HFFc6 (cell line): ENCODE measurements at places on chromosomes 3 and 15.

DNA sequence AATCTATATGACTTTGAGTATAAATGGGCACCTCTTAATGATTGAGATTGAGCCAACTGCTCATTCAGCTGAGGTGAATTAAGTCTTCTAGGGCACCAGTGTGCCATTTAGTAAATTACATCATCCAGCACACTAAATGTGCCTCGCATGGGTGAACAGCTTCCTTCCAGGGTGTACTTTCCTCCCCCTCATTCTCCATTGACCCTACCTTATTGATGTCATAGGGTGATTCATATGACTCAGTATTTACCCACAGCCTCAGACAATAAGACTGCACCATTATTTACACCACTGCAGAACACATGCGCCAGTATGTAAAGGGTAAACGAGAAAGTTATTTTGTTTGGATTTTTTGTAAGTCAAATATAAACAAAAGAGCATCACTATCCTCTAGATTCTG lies 185.2 kb upstream of the ARL6 start:
- no peak for DNase-seq

DNA sequence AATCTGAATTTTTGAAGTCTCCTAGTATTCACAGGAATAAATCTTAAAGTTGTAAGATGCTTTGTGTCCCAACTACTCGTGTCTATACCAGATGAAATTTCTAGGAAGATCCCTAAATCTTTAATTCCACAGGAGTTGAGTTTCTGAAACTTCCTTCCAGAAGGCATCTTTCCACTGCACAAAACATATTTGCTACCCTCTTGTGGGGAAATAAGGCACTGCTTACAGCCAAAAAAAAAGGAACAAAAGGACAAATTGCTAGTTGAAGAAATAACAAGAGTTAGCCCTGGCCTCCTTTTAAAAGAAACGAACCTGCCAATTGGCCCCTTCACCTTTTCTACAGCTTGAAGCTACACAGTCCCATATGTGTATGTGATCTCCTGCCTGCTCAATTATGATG lies 54.0 kb downstream of the TAFA4 start:
- peak; percentile 11 for DNase-seq

DNA sequence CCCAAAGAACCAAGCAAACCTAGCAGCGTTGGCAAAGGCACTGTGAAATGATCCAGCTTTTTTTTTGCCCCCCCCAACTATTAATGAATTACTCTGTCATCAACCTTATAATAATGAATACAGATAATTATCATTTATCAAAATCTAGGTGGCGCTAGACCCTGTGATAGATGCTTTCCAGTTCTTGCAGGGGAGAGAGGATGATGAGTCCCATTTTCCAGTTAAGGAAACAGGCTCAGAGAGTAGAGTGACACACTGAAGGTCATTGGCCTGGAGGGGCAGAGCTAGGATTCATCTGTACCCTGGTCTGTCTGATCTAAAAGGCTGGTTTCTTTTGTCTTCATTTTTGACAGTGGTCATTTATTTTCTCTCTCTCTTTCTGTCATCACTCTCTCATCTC lies 5.0 kb downstream of the ACOX2 start:
- DNase-seq: peak; percentile 27

DNA sequence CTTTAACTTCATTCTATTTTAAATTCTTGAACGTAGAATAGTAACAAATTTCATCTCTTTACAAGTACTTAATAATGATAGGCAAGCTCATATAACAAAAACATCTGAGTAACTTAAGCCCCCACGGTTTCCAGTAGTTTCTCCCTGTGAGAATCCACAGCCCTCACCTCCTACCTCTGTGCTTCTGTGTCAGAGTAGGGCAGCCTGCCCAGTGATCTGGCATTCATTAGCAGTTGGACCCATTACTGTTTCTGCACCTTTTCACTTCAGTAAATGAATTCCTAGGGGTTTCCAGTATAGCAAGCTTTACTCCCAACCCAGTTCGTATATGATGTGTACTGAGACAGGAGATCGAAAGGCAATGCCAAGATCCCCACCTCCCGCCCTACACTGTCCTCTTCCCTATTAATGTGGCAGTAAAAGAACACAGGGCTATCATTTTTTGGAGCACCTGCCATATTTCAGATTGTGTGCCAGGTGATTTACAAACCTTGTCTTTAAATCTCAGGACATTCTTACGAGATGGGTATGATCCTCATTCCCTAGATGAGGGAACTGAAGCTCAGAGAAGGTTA lies 40.8 kb downstream of the EIF2AK4 start:
- DNase-seq: no peak

GRCh38 chr15:26665957-26666791 lies 106.7 kb downstream of the GABRB3 start:
- no peak for DNase-seq

- DNase-seq: no peak
Measured at GRCh38 chr3:194305356-194306108, 45.6 kb downstream of the CPN2 start.

- no peak for DNase-seq
Measured at GRCh38 chr3:59831394-59831793, 781.6 kb upstream of the CFAP20DC start.

GRCh38 chr15:85313339-85313738 lies 67.1 kb upstream of the AKAP13 start:
- DNase-seq: no peak

- no peak for DNase-seq
Measured at GRCh38 chr3:49412632-49413337, 562 bp downstream of the TCTA start.

- DNase-seq: no peak
Measured at GRCh38 chr3:77967621-77968020, 927.7 kb downstream of the ROBO2 start.

DNA sequence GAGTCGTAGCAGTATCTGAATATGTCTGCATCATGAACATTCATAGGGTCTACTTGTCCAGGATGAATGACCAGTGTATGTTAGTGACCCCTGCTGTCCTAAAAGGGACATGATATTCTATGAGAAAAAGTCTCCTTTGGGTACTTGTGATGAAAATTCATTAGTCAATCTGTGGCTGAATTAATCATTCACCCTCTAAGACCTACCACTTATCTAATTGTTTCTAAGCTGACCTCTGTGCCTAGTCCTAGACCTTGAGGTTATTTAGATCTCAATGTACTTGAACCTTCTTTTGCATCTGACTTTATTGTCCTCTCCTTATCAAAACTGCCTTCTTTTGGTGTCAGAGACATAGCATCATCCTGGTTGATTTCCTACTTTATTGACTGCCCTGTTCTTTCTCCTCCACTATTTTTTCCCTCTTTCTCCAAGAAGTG lies 799.3 kb downstream of the DIPK2A start:
- no peak for DNase-seq

DNA sequence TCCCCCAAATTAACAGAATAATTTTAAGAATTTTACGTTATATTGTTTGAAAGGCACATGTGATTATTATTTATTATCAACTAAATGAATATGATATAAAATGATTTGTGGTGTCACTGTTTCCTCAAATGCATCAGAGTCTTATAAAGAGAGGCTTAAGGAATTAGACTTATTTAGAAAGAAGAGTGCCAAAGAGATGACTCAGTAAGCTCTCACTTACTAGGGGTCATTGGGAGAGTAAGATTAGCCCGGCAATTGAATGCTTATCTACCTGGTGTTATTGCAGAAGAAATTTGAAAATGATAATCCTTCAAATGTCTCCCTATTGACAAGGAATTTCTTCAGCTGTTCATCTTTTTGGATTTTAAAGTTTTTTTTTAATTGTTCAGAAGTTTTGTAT lies 408.7 kb downstream of the OXSM start:
- DNase-seq: no peak

GRCh38 chr3:41462103-41462691 lies 262.9 kb downstream of the CTNNB1 start:
- DNase-seq: no peak

DNA sequence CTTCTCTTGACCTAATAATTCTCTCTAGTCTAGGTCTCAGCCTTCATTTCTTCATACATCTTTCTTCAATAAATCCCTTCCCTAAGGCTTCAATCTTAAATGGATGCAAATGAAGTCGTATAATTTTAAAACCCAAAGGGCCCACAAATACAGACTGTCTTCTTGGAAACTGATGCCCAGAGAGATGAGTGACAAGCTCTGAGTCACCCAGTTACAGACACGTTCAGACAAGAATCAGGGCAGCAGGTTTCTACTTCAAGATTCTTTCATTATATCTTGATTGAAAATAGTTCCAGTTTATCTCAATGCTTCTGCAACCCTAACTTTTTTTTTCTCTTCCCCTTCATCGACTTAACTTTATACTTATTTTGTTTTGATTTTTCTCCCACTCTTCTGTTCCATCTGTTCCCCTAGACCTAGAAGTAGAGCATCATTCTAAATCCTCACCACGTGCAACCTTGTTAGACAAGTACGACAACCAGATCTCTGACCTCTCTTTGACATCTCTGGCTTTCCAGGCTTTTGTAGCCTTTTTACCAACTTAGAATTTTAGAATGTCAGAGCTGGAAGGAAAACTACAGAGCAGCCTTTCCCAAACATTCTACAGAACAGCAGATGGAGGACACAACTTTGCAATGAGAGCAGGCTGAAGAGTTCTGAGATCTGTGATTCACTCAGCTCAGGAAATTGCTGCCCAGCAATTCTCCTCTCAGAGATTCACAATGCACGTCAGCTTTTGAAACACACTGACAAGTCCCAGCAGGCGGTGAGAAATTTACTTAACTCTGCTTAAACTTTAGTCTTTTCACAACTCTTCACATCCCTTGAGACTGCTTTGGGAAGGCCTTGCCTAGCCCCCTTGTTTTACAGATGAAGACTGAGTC lies 25.3 kb downstream of the NCEH1 start:
- DNase-seq: no peak

DNA sequence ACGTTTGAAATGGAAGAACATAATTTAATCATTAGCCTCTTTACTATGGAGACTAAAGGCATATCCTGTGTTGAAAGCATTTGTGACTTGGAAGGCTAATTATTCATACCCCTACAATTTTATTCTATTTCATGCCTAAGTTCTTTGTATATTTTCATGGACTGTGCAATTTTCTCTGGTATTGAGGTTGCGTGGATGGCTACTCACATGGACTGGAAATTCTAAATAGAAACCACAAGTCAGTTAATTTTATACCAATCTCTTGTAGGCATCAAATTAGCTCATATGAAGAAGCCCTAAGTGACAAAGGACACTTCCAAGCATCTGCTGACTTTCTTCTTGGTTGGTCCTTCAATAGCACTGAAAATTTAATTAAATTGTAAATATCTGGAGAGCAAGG lies 1353.5 kb downstream of the ROBO1 start:
- no peak for DNase-seq

DNA sequence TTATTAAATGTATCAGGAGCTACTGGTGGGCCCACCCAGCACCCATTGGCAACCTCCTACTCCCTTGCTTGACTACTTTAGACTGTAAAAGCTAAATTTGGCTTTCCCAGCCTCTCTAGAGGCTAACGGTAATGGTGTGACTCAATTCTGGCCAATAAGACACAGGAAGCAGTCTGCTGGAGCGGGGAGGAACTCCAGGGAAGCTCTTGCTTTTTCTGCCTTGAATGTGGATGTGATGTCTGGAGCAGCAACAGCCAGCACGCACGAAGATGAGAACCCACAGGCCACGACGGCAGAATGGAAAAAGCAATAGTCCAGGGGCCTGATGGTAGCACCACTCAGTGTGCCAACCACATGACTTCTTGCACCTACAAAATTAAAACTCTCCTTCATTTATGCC lies 39.9 kb downstream of the RAB6B start:
- no peak for DNase-seq

GRCh38 chr3:172562871-172563865 lies 39.9 kb upstream of the TNFSF10 start:
- DNase-seq: peak; percentile 61
